ENCODE measurements at places on chromosomes 2 and 18.

DNA sequence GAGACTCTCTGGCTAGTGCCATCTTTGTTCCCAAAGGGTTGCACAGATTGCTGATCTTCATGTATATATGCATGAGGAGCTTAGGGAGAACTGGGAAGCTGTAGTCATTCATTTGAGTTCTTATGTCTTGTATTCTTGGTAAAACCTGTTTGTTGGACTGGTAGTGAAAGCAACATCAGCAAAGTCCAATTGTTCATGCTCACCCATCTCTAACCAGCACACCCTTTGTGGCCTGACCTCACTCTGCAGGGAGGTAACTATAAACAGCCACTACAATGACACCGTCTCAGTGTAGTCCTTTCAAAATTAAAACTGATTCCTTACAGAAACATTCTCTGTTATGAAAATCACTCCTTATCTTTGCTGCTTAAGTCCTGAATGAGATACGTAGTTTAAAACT is 13.9 kb upstream of the LMAN1 start:
- DNase-seq, result no peak

- no peak for DNase-seq
Observed at GRCh38 chr2:118122594-118123281, 34.5 kb downstream of the INSIG2 start.

- DNase-seq, result no peak
Observed at GRCh38 chr2:37168217-37168981, 11.6 kb upstream of the EIF2AK2 start.

GRCh38 chr2:213959589-213959988 is 451.3 kb upstream of the VWC2L start:
- DNase-seq, result no peak

DNA sequence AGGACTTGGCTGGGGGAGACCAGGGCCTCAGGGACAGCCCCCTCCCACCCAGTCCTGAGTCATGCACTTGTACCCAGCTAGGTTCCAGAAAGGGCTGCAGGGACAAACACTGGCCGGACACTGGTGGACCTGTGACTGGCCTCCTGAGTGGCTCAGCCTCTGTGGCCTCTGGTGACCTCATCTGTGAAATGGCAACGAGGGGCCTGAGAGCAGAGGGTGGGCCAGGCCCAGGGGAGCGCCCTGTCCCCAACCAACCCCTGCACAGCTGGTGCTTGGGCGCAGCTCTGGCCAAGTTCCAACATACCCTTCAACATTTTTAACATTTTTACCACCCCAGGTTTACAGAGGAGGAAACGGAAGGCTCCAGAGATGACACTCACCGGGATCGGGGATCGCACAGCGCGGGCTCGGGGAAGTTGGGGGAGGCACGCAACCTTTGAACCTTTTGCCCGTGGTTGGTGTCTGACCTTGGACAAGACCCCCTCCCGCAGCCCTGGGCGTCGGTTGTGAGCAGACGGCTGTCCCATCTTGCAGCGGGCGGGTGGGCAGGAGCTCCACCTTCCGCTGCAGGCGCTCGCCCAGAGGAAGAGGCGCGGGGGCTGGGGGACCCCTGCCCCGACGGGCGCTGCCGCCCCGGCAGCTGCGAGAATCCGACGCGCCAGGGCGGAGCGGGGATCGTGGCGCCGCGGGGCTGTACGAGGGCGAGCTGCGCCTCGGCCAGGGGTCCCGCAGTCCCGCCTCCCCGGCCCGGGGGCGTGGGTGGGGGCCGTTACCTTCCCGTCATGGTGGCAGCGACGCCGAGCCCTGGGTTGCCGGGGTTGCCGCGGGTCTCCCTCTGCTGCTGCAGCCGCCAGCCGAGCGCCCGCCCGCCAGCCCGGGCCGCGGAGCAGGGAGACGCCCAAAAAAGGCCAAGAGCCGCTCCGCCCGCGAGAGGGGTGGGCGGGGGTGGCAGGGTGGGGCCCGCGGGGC is 805 bp downstream of the LIMS2 start:
- DNase-seq, result no peak

GRCh38 chr18:44766450-44766849 is 85.8 kb downstream of the SETBP1 start:
- DNase-seq, result no peak

GRCh38 chr2:36952748-36953197 is 13.6 kb downstream of the STRN start:
- DNase-seq, result no peak

GRCh38 chr2:112029164-112029563 is 25.9 kb upstream of the TMEM87B start:
- no peak for DNase-seq

DNA sequence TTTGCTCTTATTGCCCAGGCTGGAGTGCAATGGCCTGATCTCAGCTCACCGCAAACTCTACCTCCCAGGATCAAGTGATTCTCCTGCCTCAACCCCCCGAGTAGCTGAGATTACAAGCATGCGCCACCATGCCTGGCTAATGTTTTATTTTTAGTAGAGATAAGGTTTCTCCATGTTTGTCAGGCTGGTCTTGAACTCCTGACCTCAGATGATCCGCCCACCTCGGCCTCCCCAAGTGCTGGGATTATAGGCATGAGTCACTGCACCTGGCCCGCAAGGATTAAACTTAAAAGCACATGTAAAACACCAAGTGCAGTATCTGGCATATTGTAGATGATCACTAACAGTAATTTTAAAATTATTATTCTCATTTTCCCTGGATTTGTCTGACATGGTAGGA is 72.9 kb downstream of the C1QL2 start:
- no peak for DNase-seq

GRCh38 chr18:22538426-22538825 is 120.7 kb upstream of the CTAGE1 start:
- no peak for DNase-seq

GRCh38 chr18:62625019-62625418 is 90.3 kb upstream of the PHLPP1 start:
- DNase-seq, result no peak

DNA sequence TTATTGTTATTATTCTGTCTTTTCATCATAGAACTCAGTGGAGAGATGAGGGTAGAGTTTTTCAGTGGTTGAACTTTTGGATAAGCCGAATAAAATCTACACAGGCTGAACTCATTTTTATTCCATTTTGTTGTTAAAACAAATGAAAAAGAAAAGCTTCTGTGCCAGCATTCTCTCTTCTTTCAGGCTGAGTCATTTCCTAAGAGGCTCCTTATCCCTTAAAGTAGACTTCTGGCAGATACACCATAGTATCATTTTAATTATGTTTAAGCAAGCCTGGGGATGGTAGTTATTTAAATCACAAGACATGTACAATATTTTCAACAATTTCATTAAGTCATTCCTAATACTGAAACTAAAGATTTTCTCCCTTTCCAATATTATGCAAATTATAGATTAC is 1364.0 kb upstream of the NRXN1 start:
- no peak for DNase-seq

DNA sequence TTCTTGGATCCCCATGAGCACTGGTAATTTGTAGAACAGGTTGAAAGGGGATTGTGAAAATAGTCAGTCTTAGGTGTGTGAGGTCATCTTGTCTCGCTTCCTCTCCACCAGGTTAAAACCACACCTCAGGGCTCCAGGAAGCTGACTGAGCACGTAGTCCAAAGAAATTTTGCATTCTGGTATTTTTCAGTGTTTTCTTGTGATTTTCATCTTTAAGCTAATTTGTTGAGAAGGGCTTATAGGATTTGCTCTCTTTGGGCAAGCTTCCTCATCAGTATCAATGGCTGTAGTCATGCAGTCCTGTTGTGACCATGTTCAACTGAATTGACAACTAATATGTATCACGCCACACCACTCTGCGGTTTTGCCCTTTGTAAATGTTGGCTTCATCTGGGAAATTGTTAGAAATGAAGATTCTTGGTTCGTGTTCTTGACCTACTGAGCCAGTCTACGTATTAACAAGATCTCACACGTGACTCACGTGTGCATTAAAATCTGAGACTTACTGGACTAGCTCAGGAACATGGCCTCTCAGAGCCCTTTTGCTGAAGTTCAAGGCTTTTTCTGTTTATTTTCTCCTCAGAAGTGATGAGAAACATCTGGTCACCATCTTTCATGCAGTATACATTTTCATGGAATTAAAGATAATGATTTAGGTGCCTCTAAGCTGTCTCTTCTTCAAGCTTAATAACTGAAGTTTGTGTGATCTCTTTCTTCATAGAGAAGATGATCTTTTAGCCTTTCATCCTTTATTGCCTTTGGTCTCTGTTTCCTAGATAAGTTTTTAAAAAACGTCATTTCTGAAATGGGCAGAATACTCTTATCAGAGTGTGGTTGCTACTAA is 32.8 kb downstream of the FMNL2 start:
- no peak for DNase-seq

DNA sequence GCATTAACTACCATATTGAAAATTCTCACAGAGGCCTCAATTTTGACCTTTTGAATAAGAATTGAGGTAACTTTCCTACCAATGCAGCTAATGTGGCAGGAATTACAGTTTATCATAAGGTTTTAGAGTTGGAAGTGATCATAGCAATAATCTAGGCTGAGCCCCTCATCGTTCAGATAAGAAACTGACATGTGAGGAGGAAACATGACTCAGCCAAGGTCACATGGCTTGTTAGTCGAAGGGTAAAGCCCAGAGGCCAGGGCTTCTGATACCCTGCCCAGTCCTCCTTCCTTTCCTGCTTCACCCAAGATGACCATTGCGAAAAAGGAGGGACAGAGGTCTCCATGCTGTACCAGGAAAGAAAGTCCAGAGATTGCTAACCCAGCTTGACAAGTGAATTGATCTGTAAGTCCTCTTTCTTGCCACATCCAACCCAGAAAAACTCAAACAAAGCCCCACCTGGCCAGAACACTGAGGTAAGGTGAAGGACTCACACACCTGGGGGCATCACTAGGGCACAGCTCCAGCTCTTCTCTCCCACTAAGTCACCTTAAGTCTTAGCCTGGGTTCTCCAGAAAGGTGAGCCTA is 174.8 kb downstream of the EN1 start:
- no peak for DNase-seq

- no peak for DNase-seq
Observed at GRCh38 chr18:69980982-69981804, 33.5 kb upstream of the CD226 start.

- DNase-seq, result no peak
Observed at GRCh38 chr2:46610021-46610420, 130.7 kb downstream of the TMEM247 start.

- DNase-seq, result no peak
Observed at GRCh38 chr2:201881741-201882140, 75.4 kb downstream of the CDK15 start.

DNA sequence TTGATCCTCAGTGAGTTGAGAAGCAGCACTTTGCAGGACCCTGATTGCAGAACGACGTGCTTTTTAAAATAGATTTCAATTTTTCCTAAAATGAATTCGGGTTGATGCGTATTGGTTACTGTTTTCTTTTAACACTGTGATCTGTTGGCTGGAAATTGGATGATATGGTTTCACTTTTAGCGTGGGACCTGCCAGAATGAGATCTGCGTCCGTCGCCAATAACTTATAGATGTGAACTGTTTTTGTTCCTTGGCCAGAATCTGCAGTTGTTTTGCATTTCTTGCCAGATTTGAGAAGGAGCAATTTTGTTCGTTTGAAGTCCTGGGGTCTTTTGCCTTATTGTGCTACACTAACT is 703 bp downstream of the UGGT1 start:
- no peak for DNase-seq

DNA sequence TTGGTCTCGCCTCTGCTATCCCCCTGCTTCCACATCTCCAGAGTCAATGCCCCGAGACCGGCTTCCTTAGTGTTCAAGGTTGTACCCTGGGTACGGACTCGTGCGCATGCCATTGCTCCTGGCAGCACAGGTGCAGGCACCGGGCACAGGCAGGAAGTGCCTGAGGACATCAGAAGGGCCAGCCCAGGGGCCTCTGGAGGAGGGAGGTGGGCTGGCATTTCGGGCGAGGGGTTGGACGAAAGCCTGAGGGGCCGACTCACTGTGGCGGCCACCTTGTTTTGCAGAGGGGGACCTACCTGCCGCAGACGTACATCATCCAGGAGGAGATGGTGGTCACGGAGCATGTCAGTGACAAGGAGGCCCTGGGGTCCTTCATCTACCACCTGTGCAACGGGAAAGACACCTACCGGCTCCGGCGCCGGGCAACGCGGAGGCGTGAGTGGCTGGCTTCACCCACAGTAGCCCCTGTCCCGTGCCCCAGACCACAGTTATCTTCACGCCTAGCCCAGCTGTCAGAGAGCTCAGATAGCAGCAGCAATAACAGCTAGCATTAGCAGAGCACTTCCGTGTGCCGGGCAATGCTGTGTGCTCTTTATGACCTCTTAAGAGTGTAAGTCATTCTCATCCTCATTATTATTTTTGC is 12.5 kb downstream of the ITM2C start:
- no peak for DNase-seq

GRCh38 chr2:43391201-43391877 is 164.9 kb upstream of the ZFP36L2 start:
- no peak for DNase-seq

DNA sequence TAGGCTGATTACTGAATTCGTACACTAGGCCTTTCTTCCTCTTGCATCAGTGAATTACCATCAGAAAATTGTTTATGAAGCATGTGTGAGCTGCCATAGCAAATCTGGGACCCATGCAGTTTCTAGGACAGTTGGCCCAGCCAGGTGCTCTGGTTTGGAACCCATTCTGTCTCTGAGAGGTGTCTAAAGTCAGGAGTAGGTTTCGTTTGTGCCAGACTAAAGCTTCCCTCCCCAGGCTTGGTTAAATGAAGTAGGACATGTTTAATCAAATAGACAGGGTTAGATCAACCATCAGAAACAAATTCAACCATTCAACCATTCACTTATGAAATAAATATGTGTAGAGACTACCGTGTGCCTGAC is 176.9 kb downstream of the ALPK2 start:
- DNase-seq, result no peak

GRCh38 chr18:49520661-49521145 is 33.7 kb upstream of the C18orf32 start:
- DNase-seq, result no peak

DNA sequence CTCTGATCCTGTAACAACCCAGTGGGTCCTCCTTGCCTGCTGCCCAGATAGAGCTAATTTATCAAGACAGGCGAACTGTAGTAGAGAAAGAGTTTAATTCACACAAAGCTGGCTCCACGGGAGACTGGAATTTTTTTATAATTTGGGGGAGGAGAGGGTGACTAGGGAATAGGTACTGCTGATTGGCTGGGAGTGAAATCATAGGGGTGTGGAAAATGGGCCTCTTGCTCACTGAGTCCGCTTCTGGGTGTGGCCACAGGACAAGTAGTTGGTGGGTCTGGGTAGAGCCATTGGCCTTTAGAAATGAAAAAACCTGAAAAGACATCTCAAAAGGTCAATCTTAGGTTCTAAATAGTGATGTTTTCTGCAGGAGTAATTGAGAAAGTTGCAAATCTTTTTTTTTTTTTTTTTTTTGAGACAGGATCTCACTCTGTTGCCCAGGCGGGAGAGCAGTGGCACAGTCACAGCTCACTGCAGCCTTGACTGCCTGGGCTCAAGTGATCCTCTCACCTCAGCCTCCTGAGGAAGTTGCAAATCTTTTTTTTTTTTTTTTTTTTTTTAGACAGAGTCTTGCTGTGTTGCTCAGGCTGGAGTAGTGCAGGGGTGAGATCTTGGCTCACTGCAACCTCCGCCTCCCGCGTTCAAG is 14.4 kb upstream of the UGGT1 start:
- DNase-seq, result no peak

DNA sequence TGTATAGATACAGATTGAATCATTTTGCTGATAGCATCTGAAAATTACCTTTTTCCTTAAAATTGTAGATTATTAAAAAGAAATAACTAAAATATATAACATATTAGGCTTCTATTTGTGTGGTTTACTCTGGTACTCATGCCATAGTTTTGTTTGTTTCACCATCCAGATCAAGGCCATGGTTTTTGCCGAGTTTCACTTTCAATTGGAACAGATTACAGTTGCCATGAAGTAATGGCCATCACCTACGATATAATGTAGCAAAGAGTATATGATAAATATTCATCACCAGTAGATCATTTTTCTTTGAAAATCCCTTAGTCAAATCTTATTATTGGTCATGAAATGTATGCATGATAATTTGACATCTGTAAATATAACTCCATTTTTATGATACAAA is 11.9 kb upstream of the DNAH7 start:
- no peak for DNase-seq
